ENCODE measurements at places on chromosomes 16 and 17. TPM values are rescaled to one million over a fixed set of nuclear protein-coding genes. Genes with fewer than 3 reads are reported as not detected.

Gene MAP3K3
- 24.6 TPM for total RNA-seq

Gene BCL6B
- 7.6 TPM for total RNA-seq

Gene IRX5
- total RNA-seq = 13.5 TPM

Gene MEOX1
- total RNA-seq = 10.9 TPM

Gene KRT20
- 0.39 TPM for total RNA-seq

Gene INO80E
- 22.3 TPM for total RNA-seq

Gene METRN
- 6.2 TPM for total RNA-seq

Gene CBX4
- total RNA-seq = 13.7 TPM

Gene AGRP
- not detected for total RNA-seq

Gene C16orf96
- total RNA-seq = 0.30 TPM

Gene WNK4
- total RNA-seq = 0.59 TPM

Gene CCDC200
- not detected for total RNA-seq

Gene ZFP3
- total RNA-seq = 3.1 TPM

Gene KRTAP4-3
- 2.0 TPM for total RNA-seq

Gene PIK3R5
- 2.1 TPM for total RNA-seq

Gene ATP2C2
- 25.9 TPM for total RNA-seq

Gene FSCN2
- 0.99 TPM for total RNA-seq

DNA sequence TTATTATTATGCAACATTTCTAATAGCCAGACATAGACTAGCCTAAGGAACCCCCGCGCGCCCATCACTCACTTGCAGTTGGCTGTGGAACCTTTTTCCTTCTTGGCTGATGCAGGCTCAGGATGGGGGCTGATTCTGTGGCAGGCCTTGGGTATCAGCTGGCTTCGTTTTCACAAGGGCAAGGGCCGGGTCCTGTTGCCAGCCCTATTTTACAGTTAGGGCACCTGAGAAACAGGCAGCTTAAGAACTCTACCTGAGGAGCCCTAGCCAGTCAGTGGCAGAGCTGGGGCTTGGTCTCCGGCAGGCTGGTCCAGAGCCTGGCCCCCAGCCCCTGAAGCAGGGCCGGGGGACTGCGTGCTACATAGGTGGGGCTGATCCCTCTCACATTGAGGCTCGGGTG is 28.7 kb downstream of the ADGRG5 start:
- no peak for DNase-seq

- DNase-seq = no peak
These were observed 16.2 kb downstream of the RPH3AL start for GRCh38 chr17:336110-337021.

- no peak for DNase-seq
These were observed 5.4 kb upstream of the P2RX1 start for GRCh38 chr17:3921502-3922319.

- DNase-seq = peak; percentile 72
These were observed 7.4 kb upstream of the ABR start for GRCh38 chr17:1186923-1187771.

GRCh38 chr17:7221278-7222092 is 1.7 kb downstream of the ACADVL start:
- DNase-seq = no peak

DNA sequence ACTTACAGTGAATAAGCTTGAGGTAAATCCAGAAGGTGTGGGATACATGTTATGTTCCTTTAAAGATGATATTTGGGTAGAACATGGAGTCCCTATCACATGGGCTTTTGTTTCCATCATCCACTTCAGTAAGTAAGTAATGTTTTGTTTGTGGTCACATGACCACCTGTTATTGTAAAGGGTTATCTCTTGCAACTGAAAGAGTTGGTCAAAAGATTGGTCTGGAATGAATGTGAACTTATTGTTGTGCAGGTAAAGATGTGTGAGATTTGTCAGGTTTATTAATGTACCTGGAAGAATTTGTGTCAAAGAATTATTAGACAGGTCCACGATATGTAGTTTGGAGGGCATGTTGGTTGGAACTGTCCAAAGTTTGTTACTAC is 1.6 kb downstream of the OMG start:
- no peak for DNase-seq

- no peak for DNase-seq
These were observed 35.3 kb upstream of the ACSM2B start for GRCh38 chr16:20611350-20611902.

- DNase-seq = no peak
These were observed 3.7 kb upstream of the DRC7 start for GRCh38 chr16:57690782-57691471.

GRCh38 chr17:49548506-49549310 is 27.0 kb upstream of the NXPH3 start:
- DNase-seq = no peak

DNA sequence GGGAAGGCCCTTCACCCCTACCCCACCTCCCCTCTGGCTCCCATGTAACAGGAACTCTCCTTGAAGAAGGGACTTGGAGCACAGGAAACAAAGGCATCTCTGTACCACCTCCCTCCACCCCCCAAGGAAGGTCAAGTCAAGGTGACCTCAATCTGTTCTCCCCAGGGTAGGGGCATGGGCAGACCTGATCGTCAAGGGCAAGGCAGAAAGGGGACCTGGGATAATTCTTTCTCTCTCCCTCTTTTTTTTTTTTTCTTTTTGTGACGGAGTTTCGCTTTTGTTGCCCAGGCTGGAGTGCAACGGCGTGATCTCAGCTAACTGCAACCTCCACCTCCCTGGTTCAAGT is 4.3 kb upstream of the STAT5A start:
- DNase-seq = no peak

DNA sequence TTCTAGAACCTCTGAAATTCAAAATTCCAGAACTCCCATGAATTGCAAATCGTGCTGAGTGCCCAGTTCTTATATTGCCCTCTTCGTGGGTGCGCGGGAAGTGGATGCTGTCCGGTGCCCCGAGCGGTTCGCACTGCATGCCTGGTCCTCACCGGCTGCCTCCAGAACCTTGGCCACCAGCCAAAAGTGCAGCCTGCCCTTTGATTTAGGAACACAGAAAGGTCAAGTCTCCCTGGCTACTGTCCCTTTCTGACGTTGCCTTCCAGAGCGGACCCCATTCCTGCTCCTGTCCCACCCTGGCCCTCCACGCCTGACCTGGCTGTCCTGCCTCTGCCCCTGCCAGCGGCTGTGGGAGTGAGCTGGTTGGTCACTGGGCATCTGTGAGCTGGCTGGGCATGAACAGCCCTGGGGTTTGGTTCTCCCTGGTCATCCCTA is 9.7 kb downstream of the NEUROD2 start:
- no peak for DNase-seq

DNA sequence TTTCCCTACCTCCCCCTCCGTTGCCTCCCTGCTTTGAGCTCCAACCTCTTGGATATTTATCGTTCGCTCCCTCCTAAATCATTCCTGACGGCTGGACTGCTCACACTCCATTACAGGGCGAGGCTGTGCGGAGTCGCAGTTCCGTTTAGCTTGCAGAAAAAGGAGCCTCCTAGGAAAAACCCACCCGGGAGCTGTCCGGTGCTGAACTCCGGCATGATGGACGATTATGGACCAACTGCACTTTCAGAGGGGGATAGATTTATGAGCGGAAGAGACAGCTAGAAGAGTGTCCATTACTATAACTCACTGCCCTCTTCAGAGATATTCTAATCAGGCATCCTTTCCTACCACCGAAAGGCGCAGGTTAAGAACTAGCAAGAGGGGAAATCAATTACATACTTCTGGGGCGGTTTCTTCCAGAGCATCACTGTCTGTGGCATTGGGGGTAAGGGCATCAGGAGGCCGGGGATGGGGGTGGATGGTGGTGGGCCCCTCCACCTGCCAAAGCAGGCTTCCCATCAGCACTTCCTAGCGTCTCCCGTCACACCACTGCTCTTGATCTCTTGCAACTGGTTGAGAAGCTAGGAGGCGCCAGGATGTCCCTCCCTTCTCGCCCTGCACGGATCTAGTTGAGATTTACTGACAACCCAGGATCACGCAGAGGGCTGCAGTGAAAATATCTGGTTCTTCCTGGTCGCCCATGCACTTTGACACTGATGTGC is 251.2 kb downstream of the ENGASE start:
- no peak for DNase-seq

GRCh38 chr16:35516551-35516950 is 2057.1 kb downstream of the TP53TG3F start:
- DNase-seq = no peak

- DNase-seq = no peak
These were observed 87.0 kb upstream of the MAF start for GRCh38 chr16:79687249-79688130.

DNA sequence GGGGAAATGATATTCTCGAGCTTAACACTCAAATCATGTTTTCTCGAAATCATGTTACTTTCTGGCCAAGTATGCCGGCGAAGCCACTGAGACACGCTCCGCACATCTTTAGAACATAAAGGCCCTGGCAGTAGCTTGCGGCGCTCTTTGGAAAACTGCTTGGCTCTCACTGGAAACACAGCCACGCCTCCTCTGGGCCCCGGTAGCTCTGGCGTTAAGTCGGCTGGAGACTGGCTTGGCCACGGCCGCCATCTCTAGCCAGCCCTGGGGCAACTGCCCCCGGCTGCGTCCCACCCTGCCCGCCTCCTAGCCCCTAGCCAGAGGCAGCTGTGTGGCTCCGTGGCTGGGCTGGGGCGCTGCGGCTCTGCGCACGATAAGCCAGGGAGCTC is 9.2 kb upstream of the BAIAP2 start:
- DNase-seq = peak; percentile 66

GRCh38 chr16:74817851-74818250 is 43.2 kb upstream of the FA2H start:
- DNase-seq = no peak

DNA sequence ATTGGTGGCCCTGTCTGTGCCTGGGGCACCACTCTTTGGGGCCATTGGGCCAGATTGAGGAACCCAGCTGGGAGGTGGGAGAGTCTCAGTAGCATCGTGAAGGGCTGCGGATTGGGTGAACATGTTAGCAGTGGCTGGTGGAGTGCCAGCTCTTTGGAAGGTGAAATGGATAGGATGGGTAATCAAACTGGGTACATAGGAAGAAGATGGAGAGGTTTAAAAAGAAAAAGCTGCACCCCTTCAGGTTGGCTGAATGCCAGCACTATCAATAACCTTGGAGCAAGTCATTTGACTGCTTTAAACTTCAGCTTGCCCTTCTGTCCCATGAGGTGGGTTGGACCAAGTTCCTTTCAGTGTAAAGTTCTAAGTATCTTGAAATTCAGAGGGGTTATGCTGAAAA is 95.0 kb downstream of the RPTOR start:
- DNase-seq = no peak
